HFFc6 (cell line): ENCODE measurements at places on chromosomes 5 and 9.

- no peaks in the 10 kb centered on the region for H3K36me3 ChIP-seq
- no peak overlapping the region for H3K27ac ChIP-seq
- H3K4me1 ChIP-seq, result no peaks in the 10 kb centered on the region
Measured at GRCh38 chr5:168940712-168941111, 360.2 kb downstream of the SLIT3 start.

GRCh38 chr5:75320371-75320770 is 16.6 kb upstream of the HMGCR start:
- H3K36me3 ChIP-seq, result no peaks in the 10 kb centered on the region
- DNase-seq, result no peak
- peak overlapping the region; percentile 52; the same call in 1 of the 2 replicates for H3K4me3 ChIP-seq
- peak overlapping the region; percentile 70 for H3K27ac ChIP-seq
- no peaks in the 10 kb centered on the region for H3K27me3 ChIP-seq
- H3K4me1 ChIP-seq, result peaks cover 22% of the 10 kb centered on the region

- H3K36me3 ChIP-seq, result peaks cover 22% of the 10 kb centered on the region
- H3K27me3 ChIP-seq, result no peaks in the 10 kb centered on the region
- DNase-seq, result no peak
- no peaks in the 10 kb centered on the region for H3K4me1 ChIP-seq
- H3K4me3 ChIP-seq, result no peak overlapping the region
- H3K27ac ChIP-seq, result no peak overlapping the region
Measured at GRCh38 chr5:75471193-75471592, 40.2 kb downstream of the CERT1 start.

- no peaks in the 10 kb centered on the region for H3K4me1 ChIP-seq
- H3K4me3 ChIP-seq, result no peak overlapping the region
- H3K36me3 ChIP-seq, result no peaks in the 10 kb centered on the region; the same call in 1 of the 2 replicates
- no peak overlapping the region for H3K27ac ChIP-seq
- no peaks in the 10 kb centered on the region for H3K27me3 ChIP-seq
Measured at GRCh38 chr5:12392246-12392645, 488.0 kb upstream of the CTNND2 start.

DNA sequence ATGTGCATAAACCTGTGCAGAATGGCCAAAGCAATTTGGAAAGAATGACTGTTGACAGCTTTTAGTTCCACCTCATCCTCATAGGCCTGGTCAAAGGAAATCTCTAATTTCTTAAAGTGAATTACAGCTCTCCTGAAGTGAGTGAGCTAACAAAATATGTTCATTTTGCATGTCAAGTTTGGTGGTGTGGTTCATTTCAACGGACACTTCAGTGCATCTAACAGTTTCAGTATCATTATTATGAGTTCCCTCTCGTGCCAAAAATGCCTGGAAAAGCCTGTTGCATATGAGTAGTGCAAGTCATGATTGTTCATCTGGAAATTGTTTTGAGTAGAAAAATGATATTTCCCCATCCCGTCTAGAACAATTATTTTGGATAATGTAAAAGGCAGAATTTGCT is 53.2 kb upstream of the HMHB1 start:
- peaks cover 37% of the 10 kb centered on the region for H3K4me1 ChIP-seq
- no peak overlapping the region for H3K4me3 ChIP-seq
- no peak for DNase-seq
- H3K27ac ChIP-seq, result peak overlapping the region; percentile 2; the same call in 1 of the 2 replicates
- H3K27me3 ChIP-seq, result no peaks in the 10 kb centered on the region
- H3K36me3 ChIP-seq, result no peaks in the 10 kb centered on the region

GRCh38 chr5:94473936-94474335 is 144.5 kb downstream of the KIAA0825 start:
- H3K27ac ChIP-seq, result no peak overlapping the region

DNA sequence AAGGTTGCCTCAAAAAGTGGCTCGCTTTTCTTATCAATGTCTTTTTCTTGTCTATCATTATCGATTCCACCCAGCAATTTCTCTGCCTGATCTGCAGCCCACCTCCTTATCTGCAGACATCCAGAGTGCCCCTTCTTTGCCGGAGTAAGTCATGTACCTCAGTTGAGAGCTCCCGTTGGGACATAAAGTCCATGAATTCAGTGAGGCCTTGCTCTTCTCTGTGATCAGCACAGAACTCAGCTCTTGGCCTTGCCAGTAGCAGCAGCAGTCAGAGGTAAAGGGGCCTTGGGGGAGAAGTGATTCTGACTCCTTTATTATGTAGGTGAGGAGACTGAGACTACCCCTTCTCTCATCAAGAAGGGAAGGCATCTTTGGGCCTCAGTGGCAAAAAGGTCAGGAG is 24.9 kb upstream of the DCAF12 start:
- no peak overlapping the region for H3K4me3 ChIP-seq
- no peaks in the 10 kb centered on the region for H3K4me1 ChIP-seq
- peaks cover 5% of the 10 kb centered on the region for H3K27me3 ChIP-seq
- no peaks in the 10 kb centered on the region for H3K36me3 ChIP-seq

- no peaks in the 10 kb centered on the region for H3K27me3 ChIP-seq
- H3K36me3 ChIP-seq, result peaks cover 15% of the 10 kb centered on the region
- H3K4me3 ChIP-seq, result no peak overlapping the region
- H3K4me1 ChIP-seq, result peaks cover 73% of the 10 kb centered on the region
- H3K27ac ChIP-seq, result peak overlapping the region; percentile 41
Measured at GRCh38 chr5:169694091-169694625, 57.1 kb downstream of the DOCK2 start.

DNA sequence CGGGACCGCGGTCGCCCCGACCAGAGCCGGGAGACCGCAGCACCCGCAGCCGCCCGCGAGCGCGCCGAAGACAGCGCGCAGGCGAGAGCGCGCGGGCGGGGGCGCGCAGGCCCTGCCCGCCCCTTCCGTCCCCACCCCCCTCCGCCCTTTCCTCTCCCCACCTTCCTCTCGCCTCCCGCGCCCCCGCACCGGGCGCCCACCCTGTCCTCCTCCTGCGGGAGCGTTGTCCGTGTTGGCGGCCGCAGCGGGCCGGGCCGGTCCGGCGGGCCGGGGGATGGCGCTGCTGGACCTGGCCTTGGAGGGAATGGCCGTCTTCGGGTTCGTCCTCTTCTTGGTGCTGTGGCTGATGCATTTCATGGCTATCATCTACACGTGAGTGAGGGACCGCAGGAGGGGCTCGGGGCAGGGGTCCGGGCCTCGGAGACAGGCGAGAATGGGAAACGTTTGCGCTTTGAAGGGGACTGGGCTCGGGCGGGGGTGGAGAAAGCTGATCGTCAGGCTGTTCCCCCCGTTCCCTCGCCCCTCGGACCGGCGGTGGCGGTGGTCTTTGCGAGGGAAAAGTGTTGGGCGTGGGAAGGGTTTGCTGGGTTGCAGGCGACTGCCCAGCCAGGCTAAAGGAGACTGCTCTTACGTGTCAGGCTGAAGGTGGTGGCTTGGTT is 457 bp downstream of the UGCG start:
- 0 out of 2 replicates have a peak overlapping the region, but pooled peaks have one; percentile 89 for H3K4me3 ChIP-seq
- peaks cover 17% of the 10 kb centered on the region for H3K4me1 ChIP-seq
- H3K27me3 ChIP-seq, result no peaks in the 10 kb centered on the region
- H3K27ac ChIP-seq, result no peak overlapping the region
- no peak for DNase-seq

DNA sequence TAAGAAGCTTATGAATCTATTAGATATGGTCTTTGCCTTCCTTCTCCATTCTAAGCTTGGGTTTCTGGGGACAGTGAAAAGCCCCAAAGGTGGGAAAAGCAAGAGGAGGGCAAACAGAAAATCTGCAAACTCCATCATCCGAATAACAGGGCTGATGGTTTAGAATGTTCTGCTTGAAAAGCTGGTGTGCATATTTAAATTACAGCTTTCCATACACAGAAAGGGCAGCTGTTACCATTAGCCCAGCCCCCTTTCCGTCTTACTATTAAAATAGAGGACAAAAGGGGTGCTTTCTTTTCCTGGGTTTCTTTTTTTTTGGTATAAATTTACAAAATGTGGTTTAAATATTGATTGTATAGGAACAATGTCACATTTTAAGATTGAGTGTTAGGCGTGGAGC is 22.0 kb downstream of the INSYN2B start:
- H3K36me3 ChIP-seq, result peaks cover 42% of the 10 kb centered on the region
- H3K27me3 ChIP-seq, result no peaks in the 10 kb centered on the region; the same call in 1 of the 2 replicates
- H3K4me1 ChIP-seq, result peaks cover 53% of the 10 kb centered on the region
- H3K4me3 ChIP-seq, result no peak overlapping the region
- DNase-seq, result no peak
- H3K27ac ChIP-seq, result no peak overlapping the region

- peaks cover 6% of the 10 kb centered on the region; the same call in 1 of the 2 replicates for H3K27me3 ChIP-seq
- no peak overlapping the region for H3K4me3 ChIP-seq
- H3K27ac ChIP-seq, result no peak overlapping the region
Measured at GRCh38 chr9:87263291-87263690, 234.4 kb upstream of the DAPK1 start.

- H3K4me1 ChIP-seq, result peaks cover 38% of the 10 kb centered on the region
- DNase-seq, result peak; percentile 59
- H3K27ac ChIP-seq, result 0 out of 2 replicates have a peak overlapping the region, but pooled peaks have one; percentile 12
- no peaks in the 10 kb centered on the region for H3K36me3 ChIP-seq
- peak overlapping the region; percentile 13; the same call in 1 of the 2 replicates for H3K4me3 ChIP-seq
Measured at GRCh38 chr5:140591747-140592372, 27.2 kb downstream of the SLC35A4 start.

DNA sequence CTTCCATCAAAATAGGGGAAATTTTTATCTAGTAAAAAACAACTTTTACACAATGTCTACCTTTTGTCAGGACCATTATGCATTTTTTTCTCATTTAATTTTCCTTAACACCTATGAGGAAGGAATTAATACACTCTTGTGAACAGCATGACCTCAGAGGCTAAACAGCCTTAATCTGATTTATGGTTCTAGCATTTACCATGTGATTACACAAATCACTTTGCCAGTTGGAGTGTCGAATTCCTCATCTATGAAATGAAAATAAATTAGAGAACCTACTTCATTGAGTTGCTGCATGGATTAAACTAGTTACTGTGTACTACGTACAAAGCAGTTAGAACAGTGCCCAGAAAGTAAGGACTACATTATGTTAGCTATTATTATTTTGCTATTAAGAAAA is 187.7 kb upstream of the MPDZ start:
- H3K27ac ChIP-seq, result no peak overlapping the region
- DNase-seq, result no peak
- H3K4me3 ChIP-seq, result no peak overlapping the region
- H3K36me3 ChIP-seq, result no peaks in the 10 kb centered on the region
- H3K4me1 ChIP-seq, result no peaks in the 10 kb centered on the region
- peaks cover 7% of the 10 kb centered on the region for H3K27me3 ChIP-seq
